ENCODE measurements at places on chromosomes 6 and 20. TPM values are rescaled to one million over a fixed set of nuclear protein-coding genes. Genes with fewer than 3 reads are reported as not detected.

Gene ASIP
- 0.58 TPM for polyA plus RNA-seq

Gene HCRTR2
- 0.17 TPM for polyA plus RNA-seq

Gene COL20A1
- 1.2 TPM for polyA plus RNA-seq

Gene TRIM15
- polyA plus RNA-seq, result 0.62 TPM

Gene DEF6
- polyA plus RNA-seq, result 5.1 TPM

Gene TFAP2C
- polyA plus RNA-seq, result 0.92 TPM

Gene SYCP2
- 9.2 TPM for polyA plus RNA-seq

Gene ULBP3
- polyA plus RNA-seq, result 8.1 TPM

Gene ECT2L
- polyA plus RNA-seq, result 0.11 TPM

Gene GJA1
- polyA plus RNA-seq, result 58.1 TPM

Gene MCM3
- polyA plus RNA-seq, result 123 TPM

All from left renal cortex interstitium (tissue), 4 donors.